Caki2 (cell line): ENCODE measurements at places on chromosomes 13 and 19. TPM values are rescaled to one million over a fixed set of nuclear protein-coding genes. Genes with fewer than 3 reads are reported as not detected.

KANK3 gene
- 5.3 and 5.6 TPM in 2 replicates for total RNA-seq

DNA sequence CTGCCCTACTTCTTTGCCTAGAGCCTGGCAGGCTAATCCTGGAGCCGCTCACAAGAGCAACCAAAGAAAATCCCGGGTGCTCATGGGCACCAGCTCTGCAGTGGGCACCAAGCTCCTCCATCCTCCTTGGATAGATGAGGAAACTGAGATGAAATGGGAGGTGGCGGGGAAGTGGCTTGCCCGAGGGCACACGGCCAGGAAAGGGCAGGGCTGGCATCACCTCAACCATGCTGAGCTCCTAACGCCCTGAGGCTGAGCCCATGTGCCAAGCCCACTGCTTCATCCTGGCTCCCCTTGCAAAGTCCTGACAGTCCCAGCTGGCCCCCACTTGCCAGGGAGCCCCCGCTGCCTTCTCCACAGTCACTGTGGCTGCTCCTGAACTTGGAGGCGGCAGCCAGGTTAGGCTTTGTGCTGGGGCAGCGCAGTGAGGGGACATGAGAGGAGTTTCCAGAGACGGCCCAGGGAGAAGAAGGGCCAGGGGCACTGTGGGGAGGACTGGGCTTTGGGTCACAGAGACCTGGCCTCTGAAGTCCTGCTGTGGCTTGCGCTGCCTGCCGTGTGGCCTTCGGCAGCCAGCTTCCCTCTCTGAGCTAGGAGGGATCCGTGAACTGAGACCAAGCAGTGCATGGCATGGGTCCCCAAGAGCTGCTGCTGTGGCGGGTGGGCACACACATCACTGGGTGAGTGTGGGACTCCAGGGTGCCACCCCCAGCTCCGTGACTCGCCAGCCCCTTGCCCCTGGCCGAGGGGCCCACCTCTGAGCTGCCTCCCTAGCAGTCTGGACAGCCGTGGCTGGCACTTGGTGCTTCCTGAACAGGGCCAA is 17.5 kb downstream of the TMED1 start:
- no peak for DNase-seq

- DNase-seq: no peak
Observed at GRCh38 chr19:57803594-57804325, 11.0 kb downstream of the ZNF552 start.

DNA sequence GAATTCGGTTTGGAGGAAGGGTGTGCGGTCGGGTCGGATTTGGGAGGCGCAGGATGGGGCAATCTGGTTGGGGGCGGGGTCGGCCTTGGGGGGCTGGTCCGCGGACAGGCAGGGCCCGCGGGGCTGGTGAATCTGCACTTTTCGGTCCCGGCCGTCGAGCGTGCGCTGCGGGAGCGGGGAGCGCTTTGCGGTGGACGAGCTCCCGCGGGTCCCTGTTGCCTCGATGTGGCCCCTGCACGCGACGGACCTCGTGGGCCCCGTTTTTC is 11.9 kb downstream of the PEAK3 start:
- no peak for DNase-seq
